ENCODE measurements at places on chromosomes 7 and 10.

DNA sequence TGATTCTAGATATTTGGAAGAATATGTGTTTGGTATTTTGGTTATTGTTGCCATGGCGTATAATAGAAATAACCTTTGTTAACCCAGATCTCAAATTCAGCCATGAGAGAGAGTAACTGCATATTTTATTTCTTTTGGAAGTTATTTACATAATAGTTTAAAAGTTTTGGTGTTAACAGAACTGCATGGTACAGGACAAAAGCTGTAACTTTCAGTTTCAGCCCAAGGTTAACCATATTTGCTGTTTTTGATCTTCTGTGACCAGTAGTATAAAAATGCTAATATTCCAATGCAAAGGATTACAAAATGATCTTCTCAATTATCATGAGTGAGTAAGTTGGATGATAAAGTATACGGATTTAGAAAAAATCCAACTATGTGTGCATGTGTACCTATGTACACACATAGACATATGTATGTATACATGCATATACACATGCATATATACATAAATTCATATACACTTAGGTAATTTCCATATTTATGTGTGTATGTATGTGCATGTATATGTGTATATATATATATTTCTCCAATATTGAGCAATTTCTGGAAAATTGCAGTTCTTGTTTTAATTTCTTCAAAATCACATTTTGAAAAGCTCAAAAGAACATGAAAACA lies 38.0 kb upstream of the PIP4K2A start:
- DNase-seq = no peak

GRCh38 chr10:108848046-108848445 lies 1075.3 kb downstream of the XPNPEP1 start:
- no peak for DNase-seq

- DNase-seq = no peak
Observed at GRCh38 chr7:151010307-151011096, 13.8 kb downstream of the ATG9B start.

- no peak for DNase-seq
Observed at GRCh38 chr7:30157204-30157603, 22.4 kb downstream of the MTURN start.

GRCh38 chr10:3625959-3626751 lies 158.9 kb downstream of the KLF6 start:
- DNase-seq = no peak

GRCh38 chr10:62538606-62539005 lies 164.4 kb downstream of the ZNF365 start:
- DNase-seq = no peak

- DNase-seq = no peak
Observed at GRCh38 chr7:1928645-1929348, 258.7 kb downstream of the ELFN1 start.

DNA sequence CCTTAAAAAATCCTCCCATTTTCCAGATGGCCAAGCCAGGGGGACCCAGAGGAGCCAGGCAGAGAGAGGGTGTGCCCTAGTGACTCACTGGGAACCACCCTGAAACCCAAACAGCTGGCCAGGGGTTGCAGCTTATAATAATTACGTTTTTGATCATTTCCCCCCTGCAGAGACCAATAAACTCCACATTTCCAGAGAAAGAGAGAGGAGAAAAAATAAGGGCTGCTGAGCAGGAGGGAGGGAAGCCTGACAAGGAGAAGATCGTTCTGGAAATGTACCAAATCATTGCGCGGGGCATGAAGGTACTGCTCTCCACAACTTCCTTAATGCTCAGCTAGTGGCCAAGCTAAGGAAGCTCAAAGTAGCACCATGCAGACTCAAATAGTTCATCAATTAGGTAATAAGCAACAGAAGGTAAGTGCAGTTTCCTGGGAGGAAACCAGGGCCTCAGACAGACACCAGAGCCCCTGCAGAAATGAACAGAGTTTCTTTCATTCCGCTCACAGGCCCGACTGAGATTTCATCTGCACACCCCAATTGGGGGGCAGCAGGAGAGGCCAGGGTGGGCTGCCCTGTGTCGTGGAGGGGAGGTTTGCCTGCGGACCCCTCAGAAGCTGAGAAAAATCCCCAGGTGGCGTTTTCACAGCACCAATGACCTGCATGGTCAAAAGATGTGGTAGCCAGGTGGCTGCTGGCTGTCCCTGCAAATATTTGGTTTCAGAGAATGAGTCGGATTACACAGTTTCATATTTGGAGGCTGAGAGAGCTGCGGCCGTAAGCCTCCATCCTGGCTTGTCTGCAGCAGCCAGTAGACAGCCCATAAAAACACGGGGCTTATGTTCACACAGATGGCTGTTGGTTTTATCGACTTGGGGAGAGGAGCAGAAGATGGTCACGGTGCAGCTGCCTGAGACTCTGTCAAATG lies 153.2 kb upstream of the LYZL2 start:
- DNase-seq = no peak

- no peak for DNase-seq
Observed at GRCh38 chr10:42979721-42980467, 97.0 kb upstream of the RET start.

- DNase-seq = no peak
Observed at GRCh38 chr7:138324941-138325340, 135.1 kb upstream of the TRIM24 start.

DNA sequence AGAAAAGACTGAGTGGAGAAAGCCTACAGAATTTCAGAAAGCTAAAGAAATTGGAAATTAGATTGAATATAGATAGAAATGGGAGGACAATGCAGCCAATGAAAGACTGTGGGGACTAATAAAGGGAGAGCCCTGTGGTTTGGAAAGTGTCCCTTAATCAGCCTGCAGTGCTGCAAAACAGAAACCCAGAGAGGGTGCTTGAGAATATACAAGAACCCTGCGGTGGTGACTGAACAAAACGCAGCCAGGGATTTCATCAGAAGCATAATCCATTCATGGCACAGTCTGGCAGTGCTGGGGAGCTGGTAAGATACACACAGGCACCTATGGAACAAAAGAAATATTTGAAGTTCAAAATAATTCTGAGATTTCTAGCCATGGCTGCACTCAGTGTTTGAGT lies 19.1 kb downstream of the CEP41 start:
- no peak for DNase-seq

- DNase-seq = no peak
Observed at GRCh38 chr7:90613088-90613498, 17.0 kb downstream of the CDK14 start.

DNA sequence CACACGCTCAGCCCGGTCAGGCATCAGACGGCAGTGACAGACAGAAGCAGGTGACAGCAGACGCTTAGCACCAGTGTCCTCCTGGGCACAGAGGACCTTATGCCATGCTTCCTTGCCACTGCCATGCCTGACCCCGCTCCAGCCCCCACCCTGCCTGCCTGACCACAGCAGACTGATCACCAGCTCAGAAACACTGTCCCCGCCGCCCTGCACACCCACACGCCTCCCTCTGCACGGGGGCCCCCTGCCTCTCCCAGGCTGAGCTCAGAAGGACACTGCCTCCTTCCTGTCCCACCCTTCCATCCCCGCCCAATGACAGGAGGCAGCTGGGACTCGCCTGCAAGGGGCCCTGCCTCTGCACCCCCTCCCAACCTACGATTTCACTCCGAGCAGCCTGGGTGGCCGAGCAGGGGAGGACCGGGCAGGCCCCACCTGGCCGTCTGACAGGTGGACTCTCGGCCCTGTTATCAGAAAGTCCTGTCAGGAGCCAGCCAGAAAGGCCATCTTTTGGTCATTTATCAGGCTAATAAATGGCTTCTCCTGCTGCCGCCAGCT lies 183.4 kb downstream of the ELFN1 start:
- DNase-seq = no peak

GRCh38 chr7:113775401-113775800 lies 143.4 kb downstream of the PPP1R3A start:
- no peak for DNase-seq

GRCh38 chr10:88754287-88754686 lies 5.5 kb upstream of the LIPN start:
- DNase-seq = no peak

- DNase-seq = peak; percentile 92
Observed at GRCh38 chr7:75971961-75972763, 22.2 kb downstream of the TMEM120A start.

DNA sequence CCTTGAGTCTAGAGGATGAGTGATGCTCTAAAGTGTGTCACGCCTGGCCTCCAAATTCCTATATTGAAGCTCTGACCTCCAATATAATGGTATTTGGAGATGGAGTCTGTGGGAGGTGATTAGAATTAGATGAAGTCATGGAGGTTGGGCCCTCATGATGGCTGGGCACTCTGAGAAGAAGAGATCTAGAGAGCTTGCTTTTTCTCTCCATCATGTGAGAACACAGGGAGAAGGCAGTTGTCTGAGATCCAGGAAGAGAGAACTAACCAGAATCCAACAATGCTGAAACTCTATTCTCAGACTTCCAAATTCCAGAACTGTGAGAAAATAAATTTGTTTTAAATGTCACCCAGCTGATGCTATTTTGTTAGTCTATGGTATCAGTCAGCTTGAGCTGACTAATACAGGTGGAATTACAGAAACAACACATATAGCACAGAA lies 15.1 kb downstream of the RNF216 start:
- DNase-seq = no peak

DNA sequence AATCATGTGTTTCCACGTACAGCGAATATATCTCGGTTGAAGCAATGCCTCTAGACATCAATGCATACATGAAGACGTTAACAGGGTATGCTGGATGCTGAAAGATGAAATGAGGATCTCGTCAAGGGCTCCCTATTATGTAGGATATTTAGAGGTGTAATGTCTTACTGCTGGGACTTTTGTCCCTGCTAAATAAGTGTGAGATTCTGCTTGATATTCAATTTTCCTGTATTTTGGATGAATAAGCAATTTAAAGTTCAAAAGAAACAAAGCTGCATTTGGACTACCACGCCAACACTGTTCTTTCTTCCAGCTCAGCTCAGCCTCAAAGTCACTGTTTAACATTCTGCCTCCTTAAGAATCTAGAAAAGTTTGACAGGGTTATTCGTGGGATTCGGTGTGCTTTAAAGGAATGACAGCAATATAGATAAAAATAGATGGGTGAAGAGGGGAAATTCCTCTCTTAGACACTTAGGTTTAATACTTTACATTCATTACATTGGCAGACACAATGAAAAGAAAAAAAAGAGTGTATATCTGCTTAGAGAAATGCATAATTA lies 110.1 kb upstream of the RHEB start:
- DNase-seq = no peak

- DNase-seq = no peak
Observed at GRCh38 chr10:126302476-126302756, 85.9 kb downstream of the ADAM12 start.

DNA sequence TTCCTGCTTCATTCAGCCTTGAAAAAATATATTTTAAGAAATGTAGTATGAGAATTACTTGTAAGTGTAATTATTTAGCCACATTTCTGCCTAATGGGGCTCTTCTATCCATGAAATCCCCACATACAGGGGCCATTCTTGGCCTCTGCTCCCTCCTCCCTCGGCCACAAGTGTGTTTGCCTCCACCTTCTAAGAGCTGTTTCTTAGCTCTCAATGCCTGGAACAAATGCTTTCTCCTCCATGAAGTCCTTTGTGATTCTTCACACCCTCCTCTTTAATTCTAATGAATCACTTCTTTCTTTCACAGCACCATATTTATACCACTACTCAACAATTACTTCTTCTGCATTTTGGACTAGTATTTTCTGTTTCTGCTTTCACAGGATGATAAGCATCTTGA lies 88.8 kb upstream of the BET1 start:
- no peak for DNase-seq

DNA sequence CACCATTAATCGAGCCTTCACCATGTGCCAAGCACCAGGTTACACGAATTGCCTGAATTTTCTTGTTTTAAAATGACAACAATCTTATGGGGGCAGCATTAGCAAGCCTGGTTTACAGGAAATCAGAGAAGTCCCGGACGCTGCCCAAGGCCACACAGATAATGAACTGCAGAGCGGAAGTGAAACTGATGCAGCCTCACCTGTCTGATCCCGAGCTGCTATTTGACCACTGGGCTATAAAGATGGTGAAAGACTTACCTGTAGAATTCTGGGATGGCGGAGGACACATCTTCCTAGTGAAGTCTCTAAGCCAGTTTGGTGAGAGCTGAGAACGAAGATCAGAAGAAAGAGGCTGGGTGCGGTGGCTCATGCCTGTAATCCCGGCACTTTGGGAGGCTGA lies 21.7 kb upstream of the GALNTL5 start:
- no peak for DNase-seq

DNA sequence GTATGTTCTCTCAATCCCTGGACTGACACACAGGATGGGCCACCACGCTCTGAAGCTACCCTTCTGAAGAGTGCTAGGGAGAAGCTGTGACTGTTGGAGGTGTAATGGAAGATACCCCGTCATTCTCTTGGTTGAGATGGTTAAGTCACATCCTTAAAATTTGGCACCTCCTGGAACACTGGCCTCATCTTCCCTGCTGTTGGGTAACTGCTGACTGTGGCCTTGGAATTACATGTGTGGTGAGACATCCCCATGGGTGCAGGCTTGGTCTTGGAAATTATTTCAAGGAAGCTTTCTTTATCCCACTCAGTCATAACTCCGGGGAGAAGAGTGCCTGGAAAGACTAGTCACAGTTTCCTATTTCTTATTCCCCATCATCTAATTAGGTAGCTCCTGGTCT lies 62.0 kb downstream of the LRMDA start:
- DNase-seq = no peak

- DNase-seq = peak; percentile 91
Observed at GRCh38 chr10:3807211-3807927, 22.4 kb upstream of the KLF6 start.

DNA sequence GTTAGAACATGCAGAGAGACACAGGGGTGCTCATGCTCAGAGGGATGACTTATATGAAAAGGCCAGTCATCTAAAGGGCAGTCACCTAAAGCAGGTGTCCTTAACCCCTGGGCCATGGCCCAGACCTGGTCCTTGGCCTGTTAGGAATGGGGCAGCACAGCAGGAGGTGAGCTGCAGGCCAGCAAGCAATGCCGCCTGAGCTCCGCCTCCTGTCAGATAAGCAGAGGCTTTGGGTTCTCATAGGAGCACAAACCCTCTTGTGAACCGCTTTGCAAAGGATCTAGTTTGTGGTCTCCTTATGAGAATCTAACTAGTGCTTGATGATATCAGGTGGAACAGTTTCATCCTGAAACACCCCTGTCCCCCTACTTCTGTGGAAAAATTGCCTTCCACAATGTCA lies 14.5 kb downstream of the ANKRD7 start:
- no peak for DNase-seq

DNA sequence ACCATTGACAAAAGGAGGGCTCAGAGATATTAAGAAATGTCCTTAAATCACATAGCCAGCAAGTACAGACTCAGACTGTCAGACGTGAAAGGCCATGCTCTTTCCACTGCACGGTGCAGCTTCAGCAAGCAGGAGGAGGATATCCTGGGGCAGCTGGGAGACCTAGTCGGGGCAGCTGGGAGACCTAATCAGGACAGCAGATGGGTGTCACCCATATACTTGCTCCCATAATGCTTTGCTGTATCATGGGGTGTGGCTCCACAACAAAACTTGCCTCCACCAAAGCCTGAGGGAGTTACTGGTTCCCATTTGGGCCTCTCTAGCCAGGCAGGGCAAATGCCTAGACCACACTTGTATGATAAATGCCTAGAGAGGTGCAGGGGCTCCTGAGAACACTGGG lies 55.4 kb downstream of the GRID1 start:
- no peak for DNase-seq
